ENCODE measurements at places on chromosomes 1 and 21.

DNA sequence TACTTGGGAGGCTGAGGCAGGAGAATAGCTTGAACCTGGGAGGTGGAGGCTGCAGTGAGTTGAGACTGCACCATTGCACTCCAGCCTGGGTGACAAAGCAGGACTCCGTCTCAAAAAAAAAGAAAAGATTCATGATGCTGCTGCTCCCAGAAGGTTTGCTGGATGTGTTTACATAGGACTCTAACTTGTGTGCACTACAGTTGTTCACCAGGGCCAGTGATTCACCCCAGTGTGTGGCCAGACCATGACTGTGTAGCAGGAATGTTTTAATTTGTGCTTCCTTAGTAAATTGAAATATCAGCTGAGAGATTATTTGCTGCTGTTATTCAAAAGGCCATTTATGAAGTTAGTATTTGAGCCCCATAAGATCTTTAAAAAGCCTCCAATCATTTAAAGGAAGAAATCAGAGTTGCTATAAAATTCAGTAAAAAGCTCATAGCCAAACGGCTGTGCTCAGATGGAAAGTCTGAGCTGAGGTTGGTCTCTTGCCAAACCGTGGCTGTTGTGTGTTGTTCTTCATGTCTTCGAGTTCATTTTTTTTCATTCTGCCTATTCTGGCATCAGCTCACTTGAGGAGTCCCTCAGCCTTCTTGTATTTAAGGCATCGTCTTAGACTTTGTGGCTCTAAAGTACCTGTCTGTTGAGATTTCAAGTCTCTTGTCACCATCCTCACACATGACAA lies 18.1 kb upstream of the PGD start:
- DNase-seq, result no peak

DNA sequence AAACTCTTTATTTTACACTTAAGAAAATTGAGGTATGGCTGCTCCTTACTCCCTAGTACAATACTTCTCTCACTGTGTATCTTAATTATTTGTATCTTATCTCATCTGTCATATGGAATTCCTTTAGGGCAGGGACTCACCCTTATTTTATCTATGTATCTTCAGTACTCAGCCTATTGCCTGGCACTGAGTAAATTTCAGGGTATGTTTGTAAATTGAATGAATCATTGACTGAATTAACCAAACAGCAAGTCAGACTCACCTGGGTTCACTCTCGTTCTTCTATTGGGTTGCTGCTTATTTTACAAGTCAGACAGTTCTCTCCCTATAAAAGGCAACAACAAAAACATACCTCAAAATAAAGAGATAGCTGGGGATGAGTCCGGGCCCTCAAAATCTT lies 63.8 kb downstream of the LAMC1 start:
- no peak for DNase-seq

DNA sequence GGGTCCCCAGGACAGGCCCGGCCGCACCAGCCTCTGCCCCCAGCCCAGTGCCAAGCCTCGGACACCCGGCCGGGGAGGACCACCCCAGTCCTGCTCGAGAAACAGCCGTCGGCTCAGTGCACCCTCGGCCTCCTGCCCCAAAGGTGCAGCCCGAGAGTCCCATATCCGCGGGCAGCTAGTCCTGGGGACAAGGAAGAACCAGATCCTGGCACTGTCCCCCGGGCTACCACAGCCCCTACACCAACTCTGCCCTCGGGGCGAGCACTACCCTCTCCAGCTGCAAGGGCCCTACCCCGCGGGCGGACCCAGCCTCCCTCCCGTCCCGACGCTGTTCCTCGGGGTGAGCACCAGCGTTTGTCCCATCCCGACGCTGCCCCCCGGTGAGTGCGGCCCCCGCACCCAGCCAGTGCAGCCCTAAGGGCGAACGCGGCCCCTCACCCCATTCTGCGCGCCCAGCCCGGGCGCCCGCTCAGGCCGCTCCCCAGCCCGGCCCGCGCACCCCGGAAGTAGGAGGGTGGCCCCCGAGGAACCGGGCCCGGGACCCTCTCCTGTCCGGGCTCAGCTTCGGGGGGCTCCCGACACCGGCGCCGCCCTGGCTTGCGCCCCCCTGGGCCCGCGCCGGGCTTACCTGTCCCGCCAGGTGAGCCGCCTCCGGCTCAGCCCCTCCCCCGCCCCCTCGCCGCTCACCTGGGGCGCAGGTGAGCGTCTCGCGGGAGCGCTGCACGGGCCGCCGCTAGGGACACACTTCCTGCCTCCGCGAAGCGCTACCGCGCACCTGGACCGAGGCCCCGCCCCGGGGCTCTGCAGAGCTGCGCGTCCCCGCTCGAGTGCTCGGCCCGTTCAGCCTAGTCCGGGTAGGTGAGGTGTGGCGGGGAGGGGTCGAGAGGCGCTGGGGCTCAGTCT lies at the start of gene KDF1:
Gene KDF1 (minus strand): TSS at position 747 of the 903 bp plus-strand sequence. CDS start 8,088 bp downstream, outside the sequence.
- no peak for DNase-seq

DNA sequence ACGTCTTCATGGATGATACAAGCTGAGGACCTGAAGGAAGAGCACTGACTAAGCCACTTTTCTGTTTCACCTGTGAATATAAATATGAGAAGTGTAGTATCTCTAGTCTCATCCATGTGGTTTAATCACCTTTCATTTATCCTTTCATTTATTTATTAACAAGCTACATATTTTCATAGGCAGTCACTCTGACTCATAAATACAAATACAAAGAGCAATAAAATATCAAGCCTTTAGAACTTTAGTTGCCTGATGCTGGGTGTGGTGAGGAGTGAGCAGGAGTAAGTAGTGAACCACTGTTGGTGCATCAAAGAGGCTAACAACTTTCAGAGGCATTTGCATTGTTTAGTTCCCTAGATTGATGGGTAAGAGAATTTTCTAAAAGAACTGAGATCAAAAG lies 269.0 kb upstream of the C1orf87 start:
- DNase-seq, result no peak

DNA sequence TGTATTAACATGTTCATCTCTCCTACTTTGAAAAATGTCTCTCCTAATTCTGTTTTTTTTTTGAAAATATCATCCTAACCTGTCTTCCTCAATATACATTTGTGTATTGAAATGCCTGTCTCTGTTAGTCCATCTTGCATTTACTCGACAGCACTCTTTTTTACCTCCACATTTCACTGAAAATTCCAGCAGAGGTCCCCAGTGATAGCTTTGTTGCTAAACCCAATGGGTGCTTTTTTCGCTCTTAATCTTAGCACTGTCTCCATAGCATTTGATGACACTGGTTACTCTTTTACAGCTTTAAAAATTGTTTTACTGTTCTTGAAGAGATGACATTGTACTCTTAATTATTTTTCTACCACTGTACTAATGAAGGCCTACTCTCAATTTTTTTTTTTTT lies 10.8 kb downstream of the OSBPL9 start:
- DNase-seq, result peak; percentile 28

- no peak for DNase-seq
Measured at GRCh38 chr1:101394041-101394440, 157.2 kb downstream of the S1PR1 start.

- no peak for DNase-seq
Measured at GRCh38 chr1:198201956-198202784, 45.4 kb downstream of the NEK7 start.
